ENCODE measurements at places on chromosomes 4 and X.

- no peak for DNase-seq
These were observed 136.5 kb downstream of the NR3C2 start for GRCh38 chr4:148305751-148306150.

GRCh38 chr4:65617416-65617815 is 52.9 kb downstream of the EPHA5 start:
- DNase-seq: no peak

- no peak for DNase-seq
These were observed 18.2 kb downstream of the ANKRD50 start for GRCh38 chr4:124694306-124694705.

GRCh38 chrX:323721-324628 is 5.4 kb upstream of the GTPBP6 start:
- peak; percentile 19 for DNase-seq

DNA sequence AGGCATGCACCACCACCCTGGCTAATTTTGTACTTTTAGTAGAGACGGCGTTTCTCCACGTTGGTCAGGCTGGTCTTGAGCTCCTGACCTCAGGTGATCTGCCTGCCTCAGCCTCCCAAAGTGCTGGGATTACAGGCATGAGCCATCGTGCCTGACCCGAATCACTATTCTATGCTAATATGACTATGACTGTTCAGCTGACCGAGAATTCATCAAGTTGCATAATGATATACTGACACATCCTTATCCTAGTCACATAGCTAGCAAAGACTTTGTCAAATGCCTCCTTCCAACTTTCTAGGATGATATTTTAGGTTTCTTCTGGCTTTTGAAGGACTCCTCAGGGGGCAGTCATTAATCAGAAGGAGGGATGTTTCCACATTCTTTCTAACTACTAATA is 4.8 kb upstream of the GPM6B start:
- no peak for DNase-seq

- peak; percentile 41 for DNase-seq
These were observed 280.2 kb upstream of the SLC7A11 start for GRCh38 chr4:138522366-138522765.

DNA sequence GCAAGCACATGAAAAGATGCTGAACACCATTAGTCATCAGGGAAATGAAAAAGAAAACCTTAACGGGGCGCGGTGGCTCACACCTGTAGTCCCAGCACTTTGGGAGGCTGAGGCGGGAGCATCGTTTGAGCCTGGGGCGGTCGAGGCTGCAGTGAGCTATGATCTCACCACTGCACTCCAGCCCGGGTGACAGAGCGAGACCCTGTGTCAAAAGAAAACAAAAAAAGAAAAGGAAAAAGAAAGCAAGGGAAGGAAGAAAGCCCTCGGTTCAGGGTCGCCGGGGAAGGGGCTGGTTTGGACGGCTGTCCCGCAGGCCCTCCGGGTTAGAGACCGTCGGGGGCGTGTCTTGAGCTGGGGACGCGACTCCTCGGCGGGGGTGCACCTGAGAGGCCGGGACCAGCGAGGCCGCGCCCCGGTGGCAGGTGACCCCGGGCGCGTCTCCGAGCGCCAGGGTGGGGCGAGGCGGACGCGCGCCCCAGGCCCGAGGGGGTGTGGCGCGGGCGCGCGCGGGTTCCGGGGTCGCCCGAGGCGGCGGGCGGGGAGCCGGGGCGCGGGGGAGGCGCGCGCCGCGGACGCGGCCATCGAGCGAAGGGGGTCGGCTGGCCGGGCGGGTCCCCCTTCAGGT is 478 bp upstream of the PLXNA3 start:
- DNase-seq: peak; percentile 70

GRCh38 chrX:57172544-57172943 is 35.3 kb upstream of the SPIN2A start:
- no peak for DNase-seq

DNA sequence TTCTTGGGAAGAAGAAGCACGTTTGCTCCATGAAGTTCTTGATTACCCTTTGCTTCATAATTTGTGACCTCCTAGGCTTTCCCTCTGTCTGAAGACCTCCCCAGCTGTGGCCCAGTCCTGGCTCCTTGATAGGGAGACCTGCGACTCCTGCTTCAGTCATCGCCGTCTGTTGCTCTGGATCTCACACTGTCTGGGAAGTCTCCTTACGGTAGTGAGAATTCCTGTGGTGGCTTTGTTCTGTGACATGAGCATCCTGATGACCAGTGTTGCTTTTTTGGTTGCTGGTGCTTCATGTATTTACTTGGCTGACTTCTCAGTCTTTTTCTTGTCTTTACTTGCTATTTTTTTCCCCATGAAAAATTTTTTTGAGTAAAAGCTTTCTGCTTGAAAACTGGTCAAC is 44.2 kb downstream of the JADE1 start:
- no peak for DNase-seq

GRCh38 chr4:81494031-81494431 is 22.3 kb upstream of the RASGEF1B start:
- peak; percentile 83 for DNase-seq

DNA sequence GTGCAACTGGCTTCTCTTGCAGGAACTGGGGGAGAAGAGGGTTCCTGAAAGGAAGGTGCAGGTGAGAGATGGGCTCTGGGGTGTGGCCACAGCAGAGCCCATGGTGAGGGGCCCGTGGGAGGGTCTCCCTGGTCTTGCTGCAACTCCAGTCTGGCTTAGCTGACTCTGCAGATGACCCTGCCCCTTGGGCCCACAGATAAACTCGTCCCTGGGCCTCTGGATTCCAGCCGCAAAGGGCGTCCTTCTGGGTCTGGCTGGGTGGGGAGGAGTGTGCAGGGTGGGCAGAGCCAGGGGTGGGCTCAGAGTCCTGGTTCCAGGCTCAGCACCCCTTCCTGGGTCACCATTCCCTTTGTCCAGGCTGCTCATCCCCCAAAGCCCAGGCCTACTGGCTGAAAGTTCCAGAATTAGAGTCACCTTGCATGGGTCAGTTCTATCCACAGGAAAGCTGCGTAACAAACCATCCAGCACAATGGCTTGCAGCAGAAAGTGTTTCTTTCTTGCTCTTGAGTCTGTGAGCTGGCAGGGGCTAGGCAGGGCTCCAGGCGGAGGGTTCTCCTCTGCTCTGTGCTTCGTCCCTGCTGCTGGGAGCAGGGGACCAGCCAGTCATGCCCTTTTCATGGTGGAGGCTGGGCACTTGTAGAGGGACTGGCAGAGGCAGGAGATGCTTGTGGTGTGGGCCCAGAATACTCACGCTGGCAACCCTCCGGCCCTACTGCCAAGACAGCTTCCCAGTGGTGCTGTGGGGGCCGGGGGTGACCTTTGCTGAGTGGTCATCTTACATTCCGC is 43.5 kb upstream of the ADRA2C start:
- no peak for DNase-seq

GRCh38 chrX:39795605-39796004 is 302.2 kb downstream of the BCOR start:
- DNase-seq: no peak
